ENCODE measurements at places on chromosomes 1 and 21. TPM values are rescaled to one million over a fixed set of nuclear protein-coding genes. Genes with fewer than 3 reads are reported as not detected.

Gene WDR47
- total RNA-seq, result 10.9 TPM

Gene ADAMTS1
- 1.4 TPM for total RNA-seq

Gene ZNF695
- total RNA-seq, result 0.63 TPM

Gene PTGER3
- not detected for total RNA-seq

Gene TTC13
- 46.0 TPM for total RNA-seq
